Transverse colon (tissue), 4 donors: ENCODE measurements at places on chromosomes 5 and 9. TPM values are rescaled to one million over a fixed set of nuclear protein-coding genes. Genes with fewer than 3 reads are reported as not detected.

DNA sequence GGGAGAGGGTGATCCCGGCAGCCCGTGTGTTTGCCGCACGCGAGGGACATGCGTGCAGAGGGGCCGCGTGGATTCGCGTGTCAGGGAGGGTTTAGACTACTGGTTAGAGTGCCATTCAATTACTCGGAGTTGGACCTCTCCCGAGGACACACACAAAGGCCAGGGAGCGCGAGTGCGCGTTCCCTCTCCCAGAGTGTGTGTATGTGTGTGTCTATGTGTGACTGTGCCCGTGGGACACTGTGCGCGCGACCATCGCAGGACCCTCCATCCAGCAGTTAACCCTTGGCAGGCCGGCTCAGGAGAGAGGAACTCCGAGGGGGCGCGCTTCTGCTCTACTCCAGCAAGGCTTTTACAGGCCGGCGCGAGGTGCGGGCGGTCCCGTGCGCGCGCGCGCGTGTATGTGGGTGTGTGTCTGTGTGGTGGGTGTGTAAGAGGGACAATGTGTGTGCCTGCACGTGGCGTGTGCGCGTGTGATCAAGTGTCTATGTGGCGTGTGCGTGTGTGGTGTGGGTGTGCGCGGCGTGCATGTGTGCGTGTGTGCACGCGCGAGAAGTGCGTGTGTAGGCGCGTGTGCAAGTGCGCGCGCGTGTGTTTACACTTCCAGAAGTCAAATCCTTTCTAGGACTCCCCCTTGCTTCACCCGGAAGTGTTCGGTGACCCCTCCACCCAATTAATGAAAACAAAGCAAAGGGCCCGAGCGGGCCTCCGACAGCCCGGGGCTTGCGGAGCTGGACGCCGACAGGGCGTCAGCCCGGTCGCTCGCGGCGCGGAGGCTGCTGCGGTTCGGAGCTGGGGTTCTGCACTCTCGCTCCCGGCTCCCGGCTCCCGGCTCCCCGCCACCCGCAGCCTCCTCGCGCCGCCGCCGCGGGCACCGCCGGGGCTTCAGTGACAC lies 75.3 kb upstream of the TBCA start:
- DNase-seq = no peak

- DNase-seq = no peak
Observed at GRCh38 chr5:2615917-2616316, 135.6 kb downstream of the IRX2 start.

GRCh38 chr9:97364769-97365490 lies 47.0 kb upstream of the TDRD7 start:
- no peak for DNase-seq

- no peak for DNase-seq
Observed at GRCh38 chr9:111450124-111450523, 34.1 kb downstream of the ECPAS start.

- DNase-seq = no peak
Observed at GRCh38 chr5:93428868-93429267, 152.2 kb downstream of the NR2F1-AS1 start.

- no peak for DNase-seq
Observed at GRCh38 chr9:129995409-129996160, 47.4 kb downstream of the FNBP1 start.

DNA sequence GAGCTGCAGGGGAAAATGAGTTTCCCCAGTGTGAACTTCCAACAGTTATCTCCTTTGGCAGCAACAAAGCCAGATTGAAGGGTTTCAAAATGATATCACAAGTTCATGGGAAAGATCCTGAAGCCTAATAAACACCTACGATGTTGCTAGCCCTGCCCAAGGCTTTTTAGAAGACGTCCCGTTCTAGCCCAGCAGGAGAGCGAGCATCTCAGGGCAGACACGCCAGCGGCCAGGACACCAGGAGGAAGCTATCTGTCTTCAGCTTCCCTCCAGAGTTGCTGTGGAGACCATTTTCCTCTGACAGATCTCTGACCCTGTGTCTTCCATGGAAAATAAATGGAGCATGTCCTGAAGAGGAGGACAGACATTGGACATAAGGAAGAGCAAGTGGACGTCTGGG lies 98.4 kb downstream of the FBXO38 start:
- DNase-seq = no peak

- no peak for DNase-seq
Observed at GRCh38 chr5:84695330-84695729, 310.6 kb upstream of the EDIL3 start.

- DNase-seq = no peak
Observed at GRCh38 chr5:88060194-88060593, 208.5 kb downstream of the TMEM161B start.

DNA sequence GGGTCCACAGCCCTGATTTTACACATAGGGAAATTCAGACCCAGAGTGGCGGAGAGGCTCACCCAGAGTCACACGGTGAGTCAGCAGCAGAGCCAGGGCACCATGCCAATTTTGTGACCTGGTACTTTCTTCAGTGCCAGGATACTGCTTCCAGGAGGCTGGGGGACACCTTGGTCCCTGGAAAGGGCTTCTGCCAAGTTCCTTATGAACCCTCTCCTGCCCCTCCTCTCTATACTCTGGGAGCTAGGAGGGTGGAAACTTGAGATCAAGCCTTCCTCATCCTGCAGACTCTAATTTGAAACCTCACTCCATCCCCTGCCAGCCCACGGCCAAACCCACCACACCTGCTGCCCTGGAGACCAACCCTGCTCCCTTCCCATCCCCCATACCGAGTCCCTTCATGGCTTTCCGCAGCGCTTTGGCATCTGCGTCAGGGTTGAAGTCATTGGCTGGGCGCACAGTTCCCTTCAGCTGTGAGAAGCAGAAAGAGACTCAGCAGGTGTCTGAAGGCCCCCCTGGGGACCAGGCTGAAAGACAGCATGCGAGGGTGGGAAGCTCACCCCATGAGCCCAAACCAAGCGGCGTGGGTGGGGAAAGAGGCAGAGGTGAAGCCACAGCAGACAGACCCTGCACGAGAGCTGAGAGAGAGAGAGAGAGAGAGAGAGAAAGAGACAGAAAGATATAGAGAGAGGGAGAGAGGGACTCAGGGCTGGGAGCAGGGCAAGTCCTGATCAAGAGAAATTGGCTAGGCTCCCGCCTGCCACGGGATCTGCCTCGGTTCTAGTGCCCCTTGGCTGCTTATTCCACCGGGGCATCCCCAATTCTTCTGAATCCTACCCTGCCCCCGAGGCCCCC lies 33.5 kb downstream of the ANXA6 start:
- DNase-seq = peak; percentile 70

DNA sequence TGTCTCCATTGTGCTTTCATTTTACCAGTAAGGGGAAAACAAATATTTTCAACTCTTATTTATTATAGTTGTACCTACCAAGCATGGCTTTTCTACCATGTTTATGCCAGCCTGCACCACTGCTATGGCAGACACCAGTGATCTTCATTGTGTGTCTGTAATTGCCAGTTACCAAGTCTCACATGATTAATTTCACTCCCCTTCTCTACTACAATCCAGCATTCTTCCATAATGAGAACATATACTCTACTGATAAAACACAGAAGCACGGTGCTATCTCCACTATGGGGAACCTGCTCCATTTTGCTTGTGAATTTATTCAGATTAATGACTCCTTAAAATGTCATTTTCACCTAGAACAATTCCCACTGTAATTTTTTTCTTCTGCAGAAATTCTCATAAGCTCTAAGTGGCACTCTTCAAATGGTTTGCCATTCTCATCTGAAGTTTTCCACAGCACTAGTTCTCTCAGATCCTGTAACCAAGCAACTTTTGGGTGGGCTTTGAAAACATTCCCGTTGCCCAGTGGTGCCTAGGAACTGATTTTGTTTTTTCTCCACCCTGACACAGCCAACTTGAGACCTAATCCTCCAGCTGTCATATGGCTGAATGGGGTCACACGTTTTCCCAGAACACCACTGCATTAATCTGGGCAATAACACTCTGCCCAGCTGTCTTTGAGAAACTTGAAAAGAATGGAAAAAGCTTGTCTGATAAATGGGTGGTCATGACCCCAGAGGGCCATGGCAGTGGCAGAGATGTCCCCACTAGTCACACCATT lies 222.7 kb upstream of the RASEF start:
- DNase-seq = no peak

DNA sequence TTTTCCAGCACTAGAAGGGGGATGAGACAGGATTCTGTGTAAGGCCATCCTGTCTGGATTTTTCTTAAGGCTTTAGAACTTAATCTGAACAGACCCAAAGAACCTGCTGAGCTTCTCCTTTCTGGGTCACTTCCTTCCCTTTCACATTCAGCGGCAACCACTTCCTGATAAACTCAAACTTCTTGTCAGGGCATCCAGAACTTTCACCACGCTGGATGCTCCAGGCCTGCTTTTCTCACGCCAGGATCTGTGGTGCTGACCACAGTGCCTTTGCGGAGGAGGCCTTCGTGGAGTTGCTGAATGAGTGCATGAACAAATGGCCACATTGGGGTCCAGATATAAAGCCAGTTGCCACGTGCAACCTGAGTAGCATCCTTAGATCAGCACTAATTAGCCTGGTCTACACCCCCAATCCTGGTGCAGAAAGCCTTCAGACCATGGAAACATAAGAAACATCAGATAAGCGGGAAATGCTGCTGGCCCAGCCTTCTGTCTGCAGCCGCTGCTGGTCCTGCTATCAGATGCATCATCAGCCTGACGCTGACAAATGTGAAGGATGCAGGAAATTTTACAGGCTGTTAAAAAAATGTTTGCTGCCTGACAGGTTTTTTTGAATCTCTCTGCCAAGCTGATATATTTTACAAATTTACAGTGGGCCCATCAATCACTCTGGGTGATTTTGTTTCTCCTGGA lies 75.3 kb upstream of the BARHL1 start:
- no peak for DNase-seq

GRCh38 chr5:98734646-98735045 lies 38.8 kb upstream of the RGMB start:
- no peak for DNase-seq

GRCh38 chr5:93954421-93955069 lies 213.1 kb upstream of the POU5F2 start:
- DNase-seq = no peak

DNA sequence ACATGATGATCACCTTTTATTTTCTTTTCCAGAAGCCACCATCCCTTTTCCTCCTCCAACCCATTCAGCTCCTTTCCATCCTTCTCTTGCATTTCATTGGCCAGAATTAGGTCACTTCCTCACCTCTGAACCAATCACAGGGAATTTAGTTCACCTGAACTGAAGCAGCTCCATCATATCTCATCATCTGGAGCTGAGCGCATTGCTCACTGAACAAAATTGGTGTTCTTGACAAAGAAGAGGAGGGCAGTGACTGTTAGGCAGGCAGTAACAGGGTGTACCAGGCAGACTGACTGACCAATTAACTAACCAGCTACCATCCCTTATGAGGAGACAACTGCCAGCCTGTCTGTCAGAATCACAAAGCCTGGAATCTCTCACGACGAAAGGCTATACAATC lies 1.8 kb upstream of the ZNF354A start:
- DNase-seq = no peak

DNA sequence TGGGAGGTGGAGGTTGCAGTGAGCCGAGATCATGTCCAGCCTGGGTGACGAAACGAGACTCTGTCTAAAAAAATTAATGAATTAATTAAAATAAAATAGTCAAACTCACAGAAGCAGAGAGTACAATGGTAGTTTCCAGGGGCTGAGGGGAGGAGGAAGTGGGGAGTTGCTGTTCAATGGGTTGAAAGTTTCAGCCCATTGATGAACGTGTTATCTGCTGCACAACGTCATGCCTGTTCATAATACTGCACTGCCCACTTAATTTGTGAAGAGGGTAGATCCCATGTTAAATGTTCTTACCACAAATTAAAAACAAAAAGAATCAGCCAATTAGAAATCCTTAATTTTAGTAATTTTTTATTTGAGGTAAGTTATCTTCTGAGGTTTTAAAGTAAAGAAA lies 16.4 kb upstream of the RUFY1 start:
- no peak for DNase-seq

- DNase-seq = no peak
Observed at GRCh38 chr5:115431116-115431515, 113.5 kb downstream of the FEM1C start.

DNA sequence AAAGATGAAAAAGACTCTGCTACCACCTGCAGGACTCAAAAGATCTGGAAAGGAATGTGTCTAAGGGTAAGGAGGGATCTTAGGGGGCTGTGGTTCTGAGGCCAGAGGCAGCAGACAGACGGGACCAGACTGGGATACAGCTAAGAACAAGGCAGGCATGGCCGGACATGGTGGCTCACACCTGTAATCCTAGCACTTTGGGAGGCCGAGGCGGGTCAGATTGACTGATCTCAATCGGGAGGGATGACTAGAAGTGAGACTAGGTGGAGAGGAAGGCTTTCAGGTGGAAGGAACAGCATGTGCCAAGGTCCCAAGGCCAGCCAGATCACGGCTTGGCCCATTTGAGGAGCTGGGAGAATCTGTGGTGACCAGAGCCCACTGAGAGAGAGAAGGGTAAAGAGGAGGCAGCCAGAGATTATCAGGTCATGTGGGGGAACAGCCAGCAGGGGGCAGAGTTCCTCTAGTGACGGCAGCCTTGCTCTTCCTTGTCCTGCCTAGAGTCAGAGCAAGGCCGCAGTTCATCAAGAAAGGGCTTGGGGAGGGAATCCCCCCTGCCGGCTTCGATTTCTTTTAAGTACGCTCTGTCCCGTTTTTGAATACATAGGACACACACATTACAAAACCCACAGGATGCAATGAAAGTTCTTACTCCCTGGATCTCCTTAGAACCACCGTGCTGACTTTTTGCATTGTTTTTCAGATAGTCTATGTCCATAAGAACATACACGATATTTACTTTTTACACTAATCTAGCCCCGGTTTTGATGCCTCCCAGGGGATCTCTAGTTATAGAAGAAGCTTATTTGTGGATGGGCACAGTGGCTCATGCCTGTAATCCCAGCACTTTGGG lies 2.6 kb upstream of the OLFML2A start:
- DNase-seq = peak; percentile 89

GRCh38 chr5:176564002-176564401 lies 14.9 kb downstream of the CDHR2 start:
- no peak for DNase-seq

DNA sequence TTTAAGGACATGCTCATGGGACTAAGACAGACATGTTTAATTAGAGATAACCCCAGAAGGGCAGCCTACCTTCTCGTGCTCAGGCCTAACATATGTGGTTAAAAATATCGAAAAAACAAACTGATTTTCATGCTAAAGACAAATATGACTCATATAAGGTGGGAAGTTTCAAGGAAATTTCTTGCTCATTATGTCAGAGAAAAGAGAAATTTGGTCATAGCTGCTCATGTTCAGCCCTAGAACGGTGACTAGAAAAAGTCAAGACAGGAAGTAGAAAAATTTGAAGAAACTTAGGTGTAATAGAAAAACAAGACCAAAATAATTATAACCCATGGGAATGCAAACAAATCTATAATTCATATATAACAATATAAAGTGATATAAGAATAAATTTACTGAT lies 120.6 kb downstream of the PRDM9 start:
- no peak for DNase-seq

F2RL2 gene
- total RNA-seq = not detected

CDO1 gene
- 10.4 TPM for total RNA-seq
